ENCODE measurements at places on chromosomes 5 and 9.

DNA sequence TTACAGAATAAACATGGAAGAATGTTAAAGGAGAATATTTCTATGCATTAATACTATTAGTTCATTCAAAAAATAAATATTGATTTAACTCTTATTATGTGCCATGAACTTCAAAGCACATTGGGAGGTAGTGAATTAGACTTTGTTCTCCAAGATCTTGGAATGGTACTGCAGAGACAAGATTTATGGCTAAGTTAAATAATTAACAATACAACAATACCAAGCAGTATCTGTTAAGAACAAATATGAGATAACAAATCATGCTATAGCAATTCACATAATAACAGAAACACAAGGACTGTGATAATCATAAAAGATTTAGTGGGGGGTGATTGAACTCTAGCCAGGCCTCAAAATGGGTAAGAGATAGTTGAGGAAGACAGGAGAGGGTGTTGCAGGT is 11.6 kb downstream of the NMUR2 start:
- DNase-seq: no peak

DNA sequence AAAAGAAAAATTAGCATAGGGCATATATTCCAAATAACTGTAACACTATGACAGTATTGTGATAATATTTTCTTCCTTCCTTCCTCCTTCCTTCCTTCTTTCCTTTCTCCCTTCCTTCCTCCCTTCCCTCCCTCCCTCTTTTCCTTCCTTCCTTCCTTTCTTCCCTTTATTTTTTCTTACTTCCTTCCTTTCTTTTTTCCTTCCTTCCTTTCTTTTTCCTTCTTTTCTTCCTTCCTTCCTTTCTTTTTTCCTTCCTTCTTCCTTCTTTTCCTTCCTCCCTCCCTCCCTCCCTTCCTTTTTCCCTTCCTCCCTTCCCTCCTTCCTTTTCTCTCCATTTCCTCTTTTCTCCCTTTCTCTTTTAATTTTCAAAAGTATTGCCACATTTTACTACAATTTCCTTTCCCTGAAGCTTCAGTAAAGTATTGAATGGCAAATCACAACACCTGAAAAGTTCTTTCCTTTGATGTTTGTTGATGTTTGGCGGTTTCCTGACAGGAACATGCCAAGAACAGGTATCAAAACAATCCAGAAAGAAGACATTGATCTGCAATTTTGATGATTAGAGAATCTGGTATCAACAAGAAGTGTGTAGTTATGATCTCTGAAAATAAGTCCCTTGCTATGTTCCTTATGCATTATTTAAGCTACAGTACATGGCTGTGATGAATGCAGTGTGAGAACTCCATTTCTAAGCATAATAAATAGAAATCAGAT is 253.1 kb upstream of the EDIL3 start:
- DNase-seq: no peak

GRCh38 chr5:83253720-83254119 is 176.4 kb downstream of the XRCC4 start:
- DNase-seq: no peak

- no peak for DNase-seq
These were observed 38.1 kb downstream of the HMCN2 start for GRCh38 chr9:130303613-130304055.

DNA sequence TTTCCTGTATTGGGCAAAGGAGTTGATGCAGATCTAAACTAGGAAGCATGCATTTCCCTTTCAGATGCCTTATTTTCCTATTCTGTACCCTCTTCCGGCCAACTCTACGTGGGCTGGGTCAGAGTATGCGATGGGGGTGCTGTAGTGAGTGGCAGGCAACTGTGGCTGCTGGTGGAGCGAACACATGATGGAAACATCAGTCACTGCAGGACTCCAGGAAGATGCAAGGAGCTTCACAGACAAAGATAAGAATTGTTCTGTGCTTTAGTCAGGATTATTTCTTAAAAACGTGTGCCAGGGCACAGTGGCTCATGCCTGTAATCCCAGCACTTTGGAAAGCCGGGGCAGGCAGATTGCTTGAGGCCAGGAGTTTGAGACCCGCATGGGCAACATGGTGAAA is 75.1 kb downstream of the PSAT1 start:
- no peak for DNase-seq

- DNase-seq: peak; percentile 33
These were observed 18.3 kb upstream of the HSDL2 start for GRCh38 chr9:112361601-112362000.

DNA sequence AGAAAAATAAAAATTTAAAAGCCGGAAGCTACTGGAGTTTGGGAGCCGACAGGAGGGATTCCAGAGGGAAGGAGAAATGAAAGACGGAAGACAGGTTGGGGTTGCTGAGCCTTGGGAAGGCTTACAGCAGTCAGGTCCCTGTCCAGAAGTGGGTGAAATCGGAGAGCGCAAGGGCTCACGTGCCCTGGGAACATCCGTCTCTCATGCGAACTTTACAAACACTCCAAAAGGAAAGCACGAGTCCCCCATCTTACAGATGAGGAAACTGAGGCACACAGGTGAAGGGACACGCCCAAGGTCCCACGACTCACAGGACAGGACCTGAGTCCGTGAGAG is 347 bp upstream of the OLFML2A start:
- no peak for DNase-seq

GRCh38 chr9:120440791-120441190 is 139.2 kb downstream of the CDK5RAP2 start:
- no peak for DNase-seq

DNA sequence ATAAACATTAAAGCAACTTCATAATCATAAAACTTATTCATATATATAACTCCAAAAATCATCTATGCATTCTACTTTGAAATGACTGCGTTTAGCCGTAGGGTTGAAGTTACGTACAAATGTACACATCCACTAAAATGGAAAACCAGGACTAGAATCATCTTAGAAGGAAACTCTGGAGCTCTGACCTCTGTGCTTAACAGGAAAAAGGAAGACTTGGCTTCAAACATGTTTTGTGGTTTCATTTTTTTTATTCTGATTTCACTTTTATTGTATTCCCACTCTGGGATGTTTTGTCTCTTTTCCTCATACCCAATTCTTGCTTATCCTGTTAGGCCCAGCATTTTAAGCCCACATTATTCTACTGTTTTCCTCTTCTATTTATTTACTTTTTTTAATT is 44.9 kb downstream of the GRAMD2B start:
- DNase-seq: no peak

DNA sequence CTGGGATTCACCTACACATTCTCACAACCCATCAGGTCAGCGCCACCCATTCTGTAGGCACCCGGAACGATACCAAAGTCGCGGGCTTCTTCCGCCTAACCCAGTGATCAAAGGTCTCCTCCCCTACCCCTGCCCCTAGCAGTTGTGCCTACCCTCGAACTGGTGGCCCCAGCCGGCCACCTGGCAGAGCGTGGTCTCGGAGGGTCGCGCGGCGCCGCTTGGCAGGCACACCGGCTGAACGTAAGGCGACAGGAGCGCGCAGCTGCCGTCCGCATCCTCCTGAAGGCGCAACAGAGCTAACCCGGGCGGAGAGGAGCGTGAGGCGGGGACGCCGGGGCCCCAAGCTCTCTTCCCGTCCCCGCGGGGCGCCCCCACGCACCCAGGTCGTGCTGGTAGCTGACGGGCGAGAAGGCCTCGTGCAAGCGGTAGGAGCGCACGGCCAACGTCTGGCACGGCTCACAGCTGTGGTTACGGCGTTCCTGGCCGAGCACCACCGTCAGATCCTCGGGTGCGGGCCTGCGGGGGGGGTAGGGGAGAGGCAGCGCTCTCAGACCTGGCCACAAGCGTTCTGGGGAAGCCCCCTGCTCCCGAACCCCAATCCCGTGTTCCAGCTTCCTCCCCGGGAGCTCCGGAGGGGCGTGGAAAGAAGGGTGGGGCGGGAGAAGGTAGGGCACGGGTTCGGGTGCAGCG is 2.8 kb upstream of the PFN3 start:
- DNase-seq: no peak

GRCh38 chr5:163463063-163463435 is 2.6 kb downstream of the HMMR start:
- DNase-seq: no peak

GRCh38 chr9:132908635-132909034 is 29.9 kb downstream of the SPACA9 start:
- no peak for DNase-seq

DNA sequence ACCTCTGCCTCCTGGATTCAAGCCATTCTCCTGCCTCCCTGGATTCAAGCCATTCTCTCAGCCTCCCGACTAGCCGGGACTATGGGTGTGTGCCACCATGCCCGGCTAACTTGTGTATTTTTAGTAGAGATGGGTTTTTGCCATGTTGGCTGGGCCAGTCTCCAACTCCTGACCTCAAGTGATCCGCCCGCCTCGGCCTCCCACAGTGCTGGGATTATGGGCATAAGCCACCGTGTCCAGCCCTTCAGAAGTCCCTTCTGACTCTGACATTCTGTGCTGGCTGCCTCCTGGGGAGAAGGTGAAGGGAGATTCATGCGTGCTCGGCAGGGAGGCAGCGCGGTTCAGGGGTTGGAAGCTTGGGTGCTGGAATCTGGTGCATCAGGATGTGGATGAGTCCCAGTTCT is 28.8 kb downstream of the PRRX2 start:
- no peak for DNase-seq

DNA sequence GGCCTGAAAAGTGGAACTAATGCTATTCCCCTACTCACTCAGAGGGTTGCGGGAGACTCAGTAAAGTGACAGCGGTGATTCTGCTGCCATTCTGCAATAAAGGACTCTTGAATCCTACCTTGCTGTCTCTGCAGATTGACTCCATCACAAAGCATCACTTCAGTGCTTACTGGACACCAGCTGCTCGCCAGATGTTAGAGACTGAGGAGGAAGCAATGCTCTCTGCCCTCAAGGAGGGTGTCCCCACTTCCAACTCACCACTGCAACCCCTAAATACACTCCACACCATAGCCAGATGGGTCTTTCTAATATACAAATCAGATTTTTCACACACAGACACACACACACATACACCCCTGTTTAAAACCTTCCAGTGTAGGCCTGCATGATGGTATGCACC is 21.4 kb downstream of the TTLL11 start:
- DNase-seq: no peak

- no peak for DNase-seq
These were observed 88.6 kb upstream of the IFNE start for GRCh38 chr9:21570643-21571275.

DNA sequence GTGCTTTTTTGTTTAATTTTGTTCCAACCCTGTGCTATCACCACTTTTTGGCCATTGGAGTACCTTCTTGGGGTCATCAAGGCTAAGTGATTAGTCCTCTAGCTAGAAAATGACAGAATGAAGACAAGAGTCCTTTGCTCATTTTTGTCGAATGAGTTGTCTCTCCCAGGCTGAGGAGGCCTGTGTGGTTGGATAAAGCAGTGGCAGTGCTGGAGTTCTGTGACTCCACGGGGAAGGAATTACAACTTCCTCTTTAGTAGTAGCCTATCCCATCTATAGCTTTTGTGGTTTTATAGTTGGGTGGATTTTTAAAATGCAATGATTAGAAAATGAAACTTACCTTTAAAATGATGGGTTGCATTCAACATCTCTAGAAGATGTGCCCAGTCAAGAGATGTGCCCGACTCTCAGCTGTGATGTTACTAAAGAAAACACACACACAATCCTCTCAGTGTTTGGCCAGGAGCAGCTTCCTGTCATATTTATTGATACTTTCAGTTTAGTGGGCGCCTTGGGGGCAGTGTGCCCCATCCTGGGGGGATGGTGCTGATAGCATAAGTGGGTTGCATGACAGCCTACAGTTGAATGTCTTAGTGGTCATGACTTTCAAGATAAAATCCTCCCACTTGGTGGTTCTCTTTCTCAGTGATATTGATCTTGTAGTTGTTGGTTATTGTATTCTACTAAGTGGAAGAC is 11.9 kb downstream of the OTULINL start:
- no peak for DNase-seq

DNA sequence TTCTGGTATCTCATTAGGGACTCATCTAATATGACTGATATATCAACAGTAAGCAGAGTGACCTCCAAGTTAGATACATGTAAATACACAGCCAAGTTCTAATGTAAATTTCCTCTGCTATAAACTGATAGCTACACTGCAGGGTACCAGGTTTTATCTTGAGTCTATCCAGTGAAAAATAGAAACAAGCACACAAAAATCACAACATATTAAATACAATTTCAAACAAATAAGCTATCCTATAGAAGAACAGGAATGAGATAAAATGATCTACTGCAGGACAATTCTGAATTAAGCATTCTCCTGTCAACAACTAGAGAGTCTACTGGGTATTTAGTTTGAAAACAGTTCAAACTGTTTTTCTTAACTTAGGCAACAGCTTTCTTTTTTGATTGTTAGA is 42.7 kb downstream of the NR3C1 start:
- no peak for DNase-seq

- no peak for DNase-seq
These were observed 47.2 kb downstream of the CMYA5 start for GRCh38 chr5:79736528-79737514.

GRCh38 chr9:9924376-9924775 is 688.4 kb downstream of the PTPRD start:
- DNase-seq: no peak

GRCh38 chr9:35859990-35860339 is 10.2 kb downstream of the OR13J1 start:
- DNase-seq: no peak

All from HCT116 (cell line).